ENCODE measurements at places on chromosomes 4 and X.

- no peak for DNase-seq
Observed at GRCh38 chrX:13888284-13888683, 71.4 kb upstream of the GPM6B start.

DNA sequence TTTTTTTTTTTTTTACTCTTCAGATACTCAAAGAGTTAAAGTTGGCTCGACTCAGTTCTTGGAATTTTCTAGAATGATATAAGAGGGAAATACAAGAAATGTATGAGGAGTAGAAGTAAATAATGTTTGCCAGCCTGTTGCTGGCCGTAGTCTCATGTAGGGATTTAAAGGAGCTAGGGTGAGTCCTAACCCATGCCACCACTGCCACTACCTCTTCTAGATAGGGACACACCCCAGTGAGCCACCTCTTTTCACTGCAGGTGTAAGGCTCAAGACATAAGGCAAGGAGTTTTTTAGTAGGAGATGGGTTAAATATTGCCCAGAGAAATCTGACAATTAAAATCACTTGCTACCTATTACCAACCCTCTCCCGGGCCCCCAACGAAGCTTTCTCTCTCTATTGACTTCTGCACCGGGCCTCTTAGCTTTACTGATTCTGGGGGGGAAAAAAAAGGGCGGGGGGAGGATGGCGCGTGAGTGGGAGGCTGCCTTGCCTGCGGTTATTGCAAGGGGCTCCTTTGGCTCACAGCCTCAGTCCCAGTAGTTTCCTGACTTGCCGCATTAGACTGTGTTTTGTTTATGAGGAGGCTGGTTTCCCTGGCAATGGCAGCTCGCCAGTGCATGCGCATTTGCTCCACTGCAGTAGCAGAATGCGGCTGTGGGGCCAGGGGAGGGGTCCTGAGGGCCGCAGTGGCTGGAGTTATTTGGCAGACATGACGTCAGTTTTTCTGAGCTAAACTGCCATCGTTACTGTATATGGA lies 3.0 kb downstream of the LINC00632 start:
- peak; percentile 77 for DNase-seq

DNA sequence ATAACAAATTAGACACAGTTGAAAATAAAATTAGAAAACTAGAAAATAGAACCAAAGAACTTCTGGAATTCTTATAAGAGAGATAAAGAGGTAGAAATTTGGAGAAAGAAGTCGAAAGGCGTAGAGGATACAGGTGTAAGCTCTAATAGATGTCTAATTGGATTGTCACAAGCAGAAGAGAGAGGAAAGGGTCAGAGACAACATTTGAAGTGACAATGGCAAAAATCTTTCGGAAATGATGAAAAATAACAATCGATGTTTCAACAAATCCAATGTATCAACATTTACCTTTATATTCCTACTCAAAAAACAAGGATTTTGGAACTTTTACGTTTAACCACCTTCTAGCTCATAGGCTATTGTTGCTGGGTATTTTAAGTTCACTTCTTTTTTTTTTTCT lies 3.8 kb downstream of the CXCL8 start:
- DNase-seq, result no peak

DNA sequence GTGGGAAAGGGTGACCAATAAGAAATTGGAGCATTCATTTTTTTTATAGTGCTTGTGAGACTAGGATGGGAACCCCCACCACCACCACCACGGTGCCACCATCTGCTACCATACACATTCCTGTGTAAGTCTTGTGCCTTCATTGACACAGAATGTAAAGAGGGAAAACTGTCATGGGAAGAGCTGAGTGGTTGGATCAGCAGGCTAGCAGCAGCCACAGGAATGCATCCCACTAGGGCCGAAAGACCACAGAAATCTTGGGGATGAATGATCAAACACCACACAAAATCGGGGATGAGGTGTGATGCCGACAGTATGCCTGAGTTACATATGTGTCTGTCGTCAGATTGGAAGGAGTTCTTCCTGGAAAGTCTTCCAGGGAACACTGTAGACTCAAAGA lies 69.2 kb downstream of the SRPX start:
- DNase-seq, result no peak

DNA sequence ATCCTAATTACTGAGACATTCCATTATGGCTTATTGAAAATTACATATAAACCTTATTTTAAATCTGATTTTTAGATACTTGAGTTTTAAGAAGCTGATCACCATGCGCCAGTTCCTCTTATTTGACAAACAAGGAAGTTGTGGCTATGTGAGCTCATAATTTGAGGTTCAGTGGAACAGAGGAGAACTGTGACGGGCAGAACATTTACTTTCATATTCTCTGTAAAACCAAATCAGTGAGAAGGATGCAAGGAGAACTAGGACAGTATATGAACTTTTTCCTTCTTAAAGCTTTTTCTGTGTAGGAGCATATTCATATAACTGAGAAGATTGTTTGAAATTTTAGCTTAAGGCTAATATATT lies 25.3 kb downstream of the STIM2 start:
- DNase-seq, result no peak

- DNase-seq, result no peak
Observed at GRCh38 chr4:2084316-2084715, 25.2 kb downstream of the NAT8L start.

DNA sequence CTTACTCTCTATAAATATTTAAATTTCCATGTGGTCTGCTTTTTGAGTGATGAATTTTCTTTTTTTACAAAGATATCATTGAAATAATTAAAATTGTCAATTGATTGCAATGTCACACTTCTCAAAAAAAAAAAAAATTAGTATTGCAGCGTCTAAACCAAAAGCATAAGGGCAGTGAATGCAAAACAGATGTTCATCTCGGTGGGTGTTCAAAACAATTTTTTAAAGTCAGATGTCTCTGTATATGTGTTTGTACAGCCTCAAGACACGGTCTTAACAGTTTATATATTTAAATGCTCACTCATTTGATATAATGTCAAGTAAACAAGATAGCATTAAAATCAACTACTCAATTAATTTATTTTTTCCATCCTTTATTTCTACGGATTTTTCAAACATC lies 52.3 kb downstream of the PALLD start:
- no peak for DNase-seq

- no peak for DNase-seq
Observed at GRCh38 chrX:82775426-82775825, 732.7 kb upstream of the POU3F4 start.

GRCh38 chr4:151804821-151805220 lies 44.0 kb upstream of the GATB start:
- DNase-seq, result no peak

- no peak for DNase-seq
Observed at GRCh38 chrX:41245641-41246040, 88.3 kb upstream of the DDX3X start.

DNA sequence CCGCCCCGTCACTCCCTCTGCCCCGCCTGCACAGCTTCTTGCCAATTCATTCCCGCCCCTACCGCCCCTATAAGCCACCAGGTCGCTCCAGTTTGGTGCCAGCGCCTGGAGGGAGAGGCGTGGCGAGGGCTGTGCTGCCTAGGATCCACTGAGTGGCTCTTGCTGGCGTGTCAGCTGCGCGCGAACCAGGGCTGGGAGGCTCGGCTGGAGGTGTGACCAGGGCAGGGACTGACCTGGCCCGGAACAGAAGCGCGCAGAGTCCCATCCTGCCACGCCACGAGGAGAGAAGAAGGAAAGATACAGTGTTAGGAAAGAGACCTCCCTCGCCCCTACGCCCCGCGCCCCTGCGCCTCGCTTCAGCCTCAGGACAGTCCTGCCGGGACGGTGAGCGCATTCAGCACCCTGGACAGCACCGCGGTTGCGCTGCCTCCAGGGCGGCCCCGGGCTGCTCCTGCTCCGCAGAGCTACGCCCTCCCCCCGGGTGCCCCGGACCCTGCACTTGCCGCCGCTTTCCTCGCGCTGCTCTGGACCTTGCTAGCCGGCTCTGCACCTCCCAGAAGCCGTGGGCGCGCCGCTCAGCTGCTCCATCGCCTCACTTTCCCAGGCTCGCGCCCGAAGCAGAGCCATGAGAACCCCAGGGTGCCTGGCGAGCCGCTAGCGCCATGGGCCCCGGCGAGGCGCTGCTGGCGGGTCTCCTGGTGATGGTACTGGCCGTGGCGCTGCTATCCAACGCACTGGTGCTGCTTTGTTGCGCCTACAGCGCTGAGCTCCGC lies at the start of gene GPR78:
Gene GPR78, plus strand, starts transcription at position 72 of the 773 bp plus-strand sequence. Its CDS starts 591 bp downstream, at position 663.
- DNase-seq, result peak; percentile 99

DNA sequence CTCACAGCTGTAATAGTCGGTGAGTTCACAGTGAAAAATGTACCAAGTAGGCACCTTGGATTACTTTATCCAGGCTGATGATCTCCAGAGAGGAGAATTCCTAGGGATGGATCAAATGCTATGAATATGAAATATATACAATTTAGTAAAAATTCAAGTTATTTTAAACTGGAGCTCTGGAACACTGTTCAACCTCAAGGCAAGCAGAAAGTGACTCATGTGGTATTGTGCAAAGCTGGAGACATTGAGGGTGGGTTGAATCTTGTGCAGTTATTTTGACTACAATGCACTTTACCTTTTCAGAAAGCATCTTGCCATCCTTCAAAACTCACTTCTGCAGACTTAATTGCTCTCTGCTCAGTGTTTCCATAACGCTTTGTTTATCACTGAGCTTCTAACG lies 43.4 kb downstream of the OSTC start:
- DNase-seq, result no peak

- DNase-seq, result no peak
Observed at GRCh38 chr4:16583764-16584163, 314.7 kb downstream of the LDB2 start.

GRCh38 chr4:57114973-57115372 lies 4.8 kb upstream of the IGFBP7 start:
- no peak for DNase-seq

DNA sequence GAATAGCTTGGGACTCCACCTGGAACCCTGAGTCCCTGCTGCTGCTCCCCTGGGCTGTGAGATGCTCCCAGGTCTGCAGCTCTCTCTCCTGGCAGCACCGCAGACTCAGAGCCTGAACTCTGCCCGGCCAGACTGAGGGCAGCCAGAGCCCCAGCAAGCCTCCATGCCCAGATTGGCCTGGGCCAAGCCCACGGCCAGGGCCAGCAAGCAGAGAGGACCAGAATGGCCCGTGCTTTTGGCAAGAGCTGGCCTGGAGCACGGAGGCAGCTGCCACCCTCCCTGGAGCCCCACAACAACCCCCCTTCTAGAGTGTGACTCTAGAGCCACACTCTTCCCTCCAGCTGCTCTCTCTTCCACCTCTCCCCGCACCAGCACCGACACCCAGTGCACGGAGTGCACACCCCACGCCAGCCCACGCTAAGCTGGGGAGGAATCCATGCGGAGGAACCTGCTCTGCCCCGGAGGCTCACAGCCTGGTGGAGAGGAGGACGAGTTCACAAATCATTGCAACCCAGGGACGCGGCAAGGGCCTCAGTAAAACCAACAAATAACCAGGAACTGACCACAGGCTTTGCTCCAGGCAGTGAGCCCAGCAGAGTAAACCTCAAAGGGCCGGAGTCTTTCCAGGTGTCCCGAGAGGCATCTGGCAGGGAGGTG lies 110.3 kb downstream of the HMX1 start:
- no peak for DNase-seq

- DNase-seq, result no peak
Observed at GRCh38 chr4:151865312-151865711, 104.5 kb upstream of the GATB start.

- peak; percentile 68 for DNase-seq
Observed at GRCh38 chr4:7539659-7540058, 104.9 kb upstream of the PSAPL1 start.

DNA sequence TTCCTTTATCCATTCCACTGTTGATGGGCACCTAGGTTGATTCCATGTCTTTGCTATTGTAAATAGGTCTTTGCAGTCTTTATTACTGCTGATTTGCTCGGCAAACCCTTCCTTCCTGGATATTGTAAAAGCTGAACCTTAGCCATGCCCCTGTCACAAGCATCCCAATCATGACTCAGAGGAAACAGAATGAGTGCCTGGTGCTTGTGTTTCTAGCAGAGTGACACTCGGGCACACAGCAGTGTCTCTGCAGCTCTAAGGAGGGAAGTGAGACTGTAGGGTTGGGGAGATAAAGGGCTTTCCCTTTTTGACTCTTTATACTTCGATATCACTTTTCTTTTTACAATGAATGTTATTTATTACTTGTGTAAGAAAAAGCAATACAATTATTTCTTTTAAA lies 83.3 kb downstream of the AKAP4 start:
- DNase-seq, result no peak

GRCh38 chr4:82789025-82789776 lies 9.4 kb downstream of the SCD5 start:
- DNase-seq, result no peak

DNA sequence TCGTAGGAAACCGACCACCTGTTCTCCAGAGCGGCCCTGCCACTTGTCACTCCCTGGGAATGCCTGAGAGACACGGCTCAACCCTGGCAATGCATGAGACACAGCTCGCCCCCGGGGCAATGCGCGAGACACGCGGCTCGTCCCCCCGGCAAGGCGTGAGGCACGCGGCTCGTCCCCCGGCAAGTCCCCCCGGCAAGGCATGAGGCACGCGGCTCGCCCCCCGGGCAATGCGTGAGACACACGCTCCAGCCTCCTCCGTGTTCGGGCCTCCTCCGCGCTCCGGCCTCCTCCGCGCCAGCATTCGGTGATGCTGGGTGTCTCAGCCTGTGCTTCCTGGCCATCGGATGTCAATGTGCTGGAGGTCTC lies 27.5 kb upstream of the CPLX1 start:
- DNase-seq, result no peak

- DNase-seq, result no peak
Observed at GRCh38 chr4:140924761-140925392, 168.7 kb upstream of the TBC1D9 start.

All from nephron progenitor cell (in vitro differentiated cells).